Suppressor macrophage (primary cell): ENCODE measurements at places on chromosomes 2 and 18.

GRCh38 chr18:21978546-21979170, 190.7 kb upstream of the GATA6 start:
- DNase-seq: no peak

DNA sequence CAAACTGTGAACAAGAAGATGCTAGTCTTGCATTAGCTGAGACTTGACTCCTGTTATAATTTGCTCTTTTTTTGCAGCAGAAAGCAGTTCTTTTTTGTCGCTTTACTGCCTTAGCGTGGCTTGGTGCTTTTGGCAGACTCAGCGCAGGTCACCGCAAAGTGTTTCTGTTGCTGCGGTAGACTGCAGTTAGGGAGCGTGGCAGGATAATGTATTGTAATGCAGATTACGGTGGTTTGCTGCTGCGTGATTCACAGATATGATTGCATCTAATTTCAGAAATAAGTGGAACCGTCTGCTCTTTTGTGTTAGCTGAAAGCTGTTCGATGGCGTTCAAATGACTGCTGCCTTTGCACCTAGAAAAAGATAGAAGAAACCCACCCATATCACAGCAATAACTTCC, 131.6 kb upstream of the SATB2 start:
- DNase-seq: no peak

DNA sequence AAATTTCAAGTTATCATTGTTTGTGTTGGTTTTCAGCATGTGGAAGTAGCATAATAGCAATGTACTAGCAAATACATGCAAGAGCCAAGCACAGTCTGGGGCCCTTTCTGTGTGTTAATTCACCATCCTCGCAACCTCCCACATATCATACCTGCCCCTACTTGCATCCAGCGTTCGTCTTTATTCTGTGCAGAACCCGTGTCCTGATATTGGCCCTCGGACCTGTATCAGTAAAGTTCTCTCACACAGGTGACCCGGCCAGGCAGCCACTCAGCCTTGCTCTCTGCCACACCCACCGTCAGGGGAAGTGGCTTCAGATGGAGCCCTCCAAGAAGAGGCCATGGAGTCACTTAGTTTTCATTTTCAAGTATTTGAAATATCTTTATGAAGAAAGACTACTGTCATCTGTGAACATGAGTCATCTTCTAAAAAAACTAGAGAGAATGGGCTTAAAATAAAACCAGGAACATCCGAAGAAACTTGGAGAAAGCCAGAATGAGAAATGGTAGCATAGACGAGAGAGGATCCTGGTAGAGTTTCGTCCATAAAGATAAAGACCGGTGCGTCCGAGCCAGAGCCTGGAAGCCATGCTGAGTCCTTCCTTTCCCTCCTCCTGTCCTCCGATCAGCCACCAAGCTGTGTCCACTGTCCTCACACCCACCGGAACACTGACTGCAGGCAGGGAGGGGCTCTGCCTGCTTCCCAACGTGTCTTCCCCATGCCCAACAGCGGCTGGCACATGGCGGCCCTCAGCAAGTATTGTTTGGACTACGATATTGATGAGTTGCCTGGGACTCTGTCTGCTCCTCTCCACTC, 57.3 kb upstream of the RPL31 start:
- DNase-seq: no peak

DNA sequence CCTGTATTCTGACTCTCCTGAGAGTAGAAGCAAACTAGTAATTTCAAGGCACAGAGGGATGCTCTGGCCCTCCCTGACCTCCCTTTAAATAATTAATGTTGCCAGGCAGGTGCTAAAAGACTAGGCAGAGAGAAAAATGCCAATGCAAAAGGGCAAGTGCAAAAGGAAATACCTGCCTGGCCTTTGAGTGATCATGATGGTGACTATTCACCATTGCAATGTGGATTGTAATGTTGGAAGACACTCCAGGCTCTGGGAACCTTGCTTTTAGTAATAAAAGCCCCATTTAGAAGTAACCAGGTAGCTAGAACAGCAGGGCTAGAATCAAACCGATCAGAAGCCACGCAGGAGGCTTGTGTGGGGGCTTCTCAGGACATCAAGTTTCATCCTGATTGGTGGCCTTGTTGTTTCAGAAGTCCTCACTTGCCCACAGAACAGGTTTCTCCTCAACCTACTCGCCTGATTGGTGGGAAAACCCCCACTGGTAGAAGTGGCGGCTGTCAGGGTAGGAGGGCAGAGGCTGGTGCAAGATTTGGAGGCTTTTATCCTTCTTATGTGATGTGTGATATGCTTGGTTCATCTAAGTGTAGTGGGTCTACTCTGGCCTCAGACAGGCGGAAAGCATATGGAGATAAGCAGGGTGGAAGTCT, 16.0 kb upstream of the CHRNA1 start:
- DNase-seq: no peak

DNA sequence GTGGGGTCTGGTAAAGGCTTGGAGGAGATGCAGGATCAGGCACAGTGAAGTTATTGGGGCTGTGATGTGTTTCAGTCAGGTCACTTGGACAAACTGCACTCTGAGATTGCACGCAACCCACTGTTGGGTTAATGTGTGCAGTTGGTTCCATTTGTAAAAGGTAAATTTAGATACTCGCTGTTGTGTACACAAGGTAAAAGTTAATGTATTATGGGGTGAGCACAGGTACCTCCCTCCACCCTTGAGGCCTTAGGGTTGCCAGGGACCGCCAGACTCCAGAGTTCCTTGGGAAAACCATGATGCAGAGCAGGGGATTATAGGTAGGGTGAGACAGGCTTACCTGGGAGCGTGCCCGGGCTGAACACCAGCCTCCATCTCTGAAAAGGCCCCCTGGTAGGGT, 20.1 kb downstream of the IMPA2 start:
- DNase-seq: no peak

DNA sequence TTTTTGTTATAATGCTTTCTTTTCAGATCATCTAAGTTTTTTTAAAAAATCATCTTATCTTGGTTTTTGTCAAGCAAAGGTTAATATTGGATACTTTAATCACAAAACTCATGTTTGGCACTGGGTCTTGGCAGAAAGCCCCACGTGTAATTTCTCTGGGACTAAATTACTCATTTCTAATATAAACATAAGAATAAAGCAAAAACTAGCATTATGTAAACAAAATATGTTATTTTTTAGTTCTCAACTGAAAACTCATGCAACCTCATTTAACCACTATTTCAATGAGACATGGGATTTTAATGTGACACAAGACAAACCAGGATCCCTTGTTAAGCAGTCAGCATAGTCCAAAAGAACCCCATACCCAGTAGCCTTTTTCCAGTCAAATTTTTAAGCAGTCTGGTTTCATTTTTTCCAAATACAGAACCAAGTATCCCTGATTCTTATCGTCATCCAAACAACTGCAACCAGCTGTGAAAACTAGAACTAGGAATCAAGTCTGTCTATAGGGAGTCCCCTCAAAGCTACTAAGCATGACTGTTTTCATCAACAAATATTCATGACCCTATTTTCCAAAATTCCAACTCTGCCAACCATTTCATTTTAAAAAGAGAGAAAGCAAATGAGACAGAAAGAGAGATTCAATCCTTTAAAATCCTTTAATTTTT, 27.1 kb downstream of the PID1 start:
- DNase-seq: no peak

DNA sequence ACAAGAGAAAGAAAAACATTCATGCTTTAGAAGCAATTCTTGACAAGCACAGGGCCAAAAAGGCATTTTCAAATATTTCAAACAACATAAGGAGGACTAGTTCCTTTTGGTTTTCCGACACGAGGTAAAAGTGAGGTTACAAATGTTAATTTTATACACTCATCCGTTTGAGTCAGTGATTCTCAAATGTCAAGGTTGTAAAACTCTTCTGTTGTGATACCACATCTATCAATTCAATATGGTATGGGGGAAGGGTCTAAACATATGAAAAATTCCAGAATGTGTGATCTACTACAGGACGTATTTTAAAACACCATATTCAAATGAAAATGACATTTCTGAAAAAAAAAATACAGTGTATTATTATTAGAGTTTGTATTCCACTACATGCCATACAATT, 52.7 kb downstream of the TGIF1 start:
- no peak for DNase-seq

- no peak for DNase-seq
Observed at GRCh38 chr2:235640377-235640776, 146.5 kb downstream of the AGAP1 start.

DNA sequence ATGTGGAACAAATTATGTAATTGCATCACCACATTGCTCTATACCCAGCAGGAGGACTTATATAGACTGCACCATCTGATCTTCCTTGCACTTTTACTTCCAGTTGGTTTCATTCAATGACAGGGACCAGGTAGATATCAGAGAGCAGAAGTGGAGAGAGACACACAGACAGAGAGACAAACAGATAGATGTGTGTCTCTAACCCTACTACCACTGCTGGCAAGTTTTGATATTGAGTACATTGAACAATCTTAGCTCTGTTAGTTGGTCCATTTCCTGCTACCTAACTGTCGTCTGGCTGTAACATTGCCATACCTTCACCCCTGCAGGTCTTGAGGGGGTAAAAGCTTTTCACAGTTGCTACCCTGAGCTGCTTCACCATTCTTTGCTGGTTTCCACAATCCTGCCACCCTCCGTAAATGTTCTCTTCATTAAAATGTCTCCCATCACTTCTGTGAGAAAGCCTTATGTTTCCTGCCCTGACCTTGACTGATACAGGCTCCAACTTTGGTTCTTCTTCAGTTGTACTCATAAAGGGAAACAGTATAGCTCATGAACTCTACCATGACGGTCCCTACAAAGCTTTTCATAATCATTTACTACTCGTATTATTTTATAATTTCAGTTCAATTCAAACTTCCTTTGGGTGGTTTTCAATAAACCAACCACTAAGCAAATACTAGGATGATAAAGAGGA, 62.3 kb upstream of the ITGA4 start:
- DNase-seq: peak; percentile 18

GRCh38 chr2:158239271-158239670, 137.6 kb downstream of the UPP2 start:
- DNase-seq: no peak

DNA sequence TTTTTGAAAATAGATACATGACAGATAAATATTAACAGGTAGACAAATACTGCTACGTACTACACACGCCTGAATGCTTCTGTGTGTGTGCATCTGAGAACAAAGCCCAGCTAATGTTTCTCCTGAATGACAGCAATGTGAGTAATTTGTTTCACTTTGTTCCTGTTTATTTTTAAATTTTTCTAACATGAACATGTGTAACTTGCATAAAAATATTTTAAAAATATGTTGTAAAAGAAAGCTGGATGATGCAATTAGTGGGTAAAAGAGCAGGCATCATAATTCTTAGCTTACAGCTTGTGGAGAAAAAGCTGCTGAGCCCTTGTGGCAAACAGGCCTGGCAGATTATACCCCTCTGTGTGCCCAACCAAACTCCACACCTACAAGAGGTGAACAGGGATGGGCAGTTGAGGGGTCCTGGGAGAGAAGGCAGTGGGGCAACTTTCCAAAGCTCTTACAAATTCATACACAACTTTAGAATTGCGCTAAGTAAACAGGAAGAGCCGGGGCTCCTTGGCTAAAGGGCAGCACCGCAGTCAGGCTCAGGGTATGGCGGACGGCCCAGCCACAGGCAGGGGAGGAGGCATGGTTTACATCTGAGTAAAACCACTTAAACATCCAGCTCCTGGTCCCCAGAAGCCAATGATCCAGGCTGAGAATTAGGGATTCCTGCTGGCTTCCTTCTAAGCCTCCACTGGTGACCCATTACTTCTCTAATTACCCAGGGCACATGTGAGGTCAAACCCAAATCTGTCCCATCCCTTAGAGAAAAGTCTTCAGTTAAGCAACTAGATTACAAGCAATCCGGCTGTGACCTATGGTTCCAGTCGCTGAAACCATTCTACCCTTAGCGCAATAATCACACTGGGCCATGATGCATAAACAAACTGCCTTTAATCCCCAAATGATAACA, 14.0 kb downstream of the PXDN start:
- DNase-seq: no peak

GRCh38 chr2:20164734-20165478, 60.0 kb downstream of the SDC1 start:
- DNase-seq: no peak

GRCh38 chr18:45083226-45083855, 402.7 kb downstream of the SETBP1 start:
- DNase-seq: no peak

GRCh38 chr18:28802546-28802945, 625.6 kb upstream of the CDH2 start:
- DNase-seq: no peak

DNA sequence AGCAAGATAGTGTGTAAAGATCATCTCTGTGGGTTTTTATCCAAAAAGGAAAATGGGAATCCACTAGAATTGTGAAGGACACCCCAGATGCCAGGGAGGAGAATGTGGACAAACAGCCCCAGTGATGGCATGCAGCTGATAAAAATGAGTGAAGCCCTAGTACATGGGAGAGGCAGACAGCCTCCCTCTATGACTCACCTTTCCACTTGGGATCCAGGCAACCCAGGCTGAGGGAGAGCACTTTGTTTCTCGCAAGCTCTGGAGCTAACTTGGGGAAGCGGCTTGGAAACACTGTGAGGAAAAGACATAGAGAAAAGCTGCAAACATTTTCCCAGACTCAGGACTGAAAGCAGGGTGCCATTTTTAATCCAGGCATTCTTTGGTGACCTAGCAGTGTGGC, 5.3 kb upstream of the FLACC1 start:
- DNase-seq: no peak

DNA sequence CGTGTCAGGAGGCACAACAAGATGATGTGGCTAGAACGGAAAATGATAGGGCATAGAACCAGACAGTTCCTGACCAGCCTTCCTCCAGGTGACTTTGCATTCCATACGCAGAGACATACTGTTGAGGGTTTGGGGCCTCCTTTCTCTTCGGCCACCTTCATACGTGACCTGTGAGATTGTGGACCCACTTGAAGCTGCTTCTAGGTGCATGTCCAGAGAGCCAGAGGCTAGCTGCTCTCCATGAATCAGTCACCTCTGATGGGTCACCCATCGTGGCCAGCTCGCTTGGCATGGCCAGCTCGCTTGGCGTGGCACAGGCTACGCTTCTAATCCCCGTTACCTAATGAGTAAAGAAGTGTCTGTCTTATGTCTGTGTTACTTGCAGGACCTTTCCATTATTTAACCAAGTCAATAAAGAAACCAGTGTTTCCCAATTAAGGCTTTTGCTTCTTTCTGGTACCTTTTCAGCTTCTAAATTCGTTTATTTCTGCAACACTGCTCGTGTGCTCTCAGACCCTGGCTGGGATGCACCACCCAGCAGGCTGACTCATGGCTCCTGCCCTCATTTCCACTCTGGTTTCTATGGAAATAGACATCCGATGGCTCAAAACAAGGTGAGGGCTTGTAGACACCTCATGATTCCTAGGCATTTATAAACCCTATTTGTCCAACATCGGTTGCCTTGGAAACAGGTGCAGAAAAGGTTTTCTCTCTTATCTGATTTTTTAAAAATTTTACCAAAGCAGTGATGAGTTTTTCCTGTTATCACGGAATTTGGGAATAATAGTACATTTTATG, 86.7 kb upstream of the B3GNT7 start:
- no peak for DNase-seq

DNA sequence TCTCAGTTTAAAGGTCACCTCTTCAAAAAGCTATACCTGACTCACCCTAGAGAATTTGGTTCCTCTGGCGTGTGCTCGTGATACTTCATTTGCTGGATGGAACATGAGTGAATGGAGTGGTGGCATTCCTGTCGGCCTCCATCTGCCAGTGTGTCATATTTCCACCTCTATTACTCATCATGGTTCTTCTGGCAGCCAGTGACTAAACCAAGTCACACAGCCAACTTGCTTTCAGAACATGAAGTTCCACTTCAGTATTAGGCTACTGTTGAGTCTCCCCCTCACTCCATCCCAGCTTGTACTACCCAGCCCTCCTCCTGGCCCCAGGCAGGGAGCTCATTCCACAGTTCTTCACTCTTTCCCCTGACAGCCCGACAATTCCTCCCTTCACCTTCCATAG, 169.8 kb downstream of the MREG start:
- DNase-seq: peak; percentile 75

- DNase-seq: peak; percentile 36
Observed at GRCh38 chr18:35143622-35144596, 96.9 kb upstream of the ZNF397 start.
